Stimulated activated CD4-positive, alpha-beta T cell treated with anti-CD3 and anti-CD28 coated beads, Interleukin-15, amount 100 ng/mL, for 48 hours (primary cell): ENCODE measurements at places on chromosomes 1 and 21.

- no peak for DNase-seq
Measured at GRCh38 chr21:15706696-15707095, 23.1 kb upstream of the USP25 start.

GRCh38 chr1:54238353-54239034, 38.5 kb downstream of the MRPL37 start:
- DNase-seq: no peak

GRCh38 chr1:182270731-182271130, 120.9 kb downstream of the GLUL start:
- no peak for DNase-seq

DNA sequence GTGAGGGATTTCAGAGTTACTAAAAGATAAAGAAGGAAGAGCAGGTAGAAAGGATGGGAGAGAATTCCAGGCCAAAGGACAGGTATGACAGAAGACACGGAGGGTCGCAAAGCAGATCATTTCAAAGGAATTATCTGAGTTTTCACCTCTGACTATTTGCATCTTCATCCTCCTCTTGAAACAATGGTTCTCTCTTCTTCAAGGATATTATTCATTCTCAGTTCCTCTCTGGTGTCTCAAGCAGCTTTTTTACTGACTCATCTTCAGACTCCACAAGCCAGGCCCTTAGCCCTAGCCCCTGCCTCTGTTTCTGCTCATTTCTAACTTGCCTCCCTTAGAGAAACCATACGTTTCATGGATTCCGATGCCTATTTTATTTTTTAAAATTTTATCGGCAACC, 15.0 kb downstream of the DDX59 start:
- no peak for DNase-seq

DNA sequence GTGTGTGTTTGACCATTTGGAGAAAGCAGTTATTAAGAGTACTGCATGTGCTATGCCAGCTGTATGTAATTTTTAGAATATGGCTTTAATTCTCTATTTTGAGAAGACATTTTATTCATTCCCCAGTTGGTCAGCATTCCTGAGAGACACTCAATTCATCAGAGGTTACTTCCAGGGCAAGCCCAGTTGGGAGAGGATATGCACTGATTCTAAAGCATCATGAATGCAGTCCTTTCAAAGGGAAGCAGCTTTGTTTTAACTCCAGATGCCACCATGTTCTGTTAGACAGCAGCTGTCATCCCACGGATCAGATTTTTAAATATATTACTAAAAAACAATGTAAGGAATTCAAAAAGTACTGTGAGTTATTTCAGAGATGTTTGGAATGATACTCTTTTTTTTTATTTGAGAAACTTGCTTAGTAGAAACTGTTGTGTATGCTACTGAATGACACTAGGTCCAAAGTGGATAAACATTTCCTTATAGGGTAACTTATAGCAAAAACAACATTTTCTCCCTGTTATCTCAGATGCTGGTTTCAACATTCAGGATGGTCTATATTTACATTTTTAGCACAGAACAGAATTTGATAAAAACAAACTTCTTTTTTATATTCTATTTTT, 149.5 kb upstream of the B3GALT2 start:
- no peak for DNase-seq

- no peak for DNase-seq
Measured at GRCh38 chr1:164728719-164729118, 169.7 kb downstream of the PBX1 start.

- no peak for DNase-seq
Measured at GRCh38 chr1:12491656-12492055, 126.4 kb downstream of the DHRS3 start.

GRCh38 chr1:41950820-41951219, 32.1 kb upstream of the HIVEP3 start:
- DNase-seq: no peak

- DNase-seq: no peak
Measured at GRCh38 chr1:147177611-147178380, 5.5 kb upstream of the PRKAB2 start.

DNA sequence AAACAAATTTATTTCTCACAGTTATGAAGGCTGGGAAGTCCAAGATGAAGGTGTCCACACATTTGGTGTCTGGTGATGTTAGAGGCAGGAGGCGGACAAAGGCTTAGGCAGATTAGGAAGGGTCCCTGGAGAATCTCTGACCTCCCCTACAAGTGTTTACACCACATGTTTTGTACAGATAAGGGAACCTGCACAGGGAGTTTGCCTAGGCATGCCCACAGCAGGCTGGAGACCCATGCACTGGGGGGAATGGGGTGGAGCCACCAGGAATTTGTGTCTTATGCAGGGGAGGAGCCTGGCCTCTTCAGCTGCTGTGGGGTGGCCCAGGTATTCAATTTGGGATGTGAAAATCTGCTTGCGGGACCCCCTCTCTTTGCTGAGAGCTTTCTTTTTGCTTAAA, 131.3 kb downstream of the PATJ start:
- no peak for DNase-seq

- DNase-seq: no peak
Measured at GRCh38 chr1:158163000-158163947, 17.4 kb upstream of the CD1D start.

DNA sequence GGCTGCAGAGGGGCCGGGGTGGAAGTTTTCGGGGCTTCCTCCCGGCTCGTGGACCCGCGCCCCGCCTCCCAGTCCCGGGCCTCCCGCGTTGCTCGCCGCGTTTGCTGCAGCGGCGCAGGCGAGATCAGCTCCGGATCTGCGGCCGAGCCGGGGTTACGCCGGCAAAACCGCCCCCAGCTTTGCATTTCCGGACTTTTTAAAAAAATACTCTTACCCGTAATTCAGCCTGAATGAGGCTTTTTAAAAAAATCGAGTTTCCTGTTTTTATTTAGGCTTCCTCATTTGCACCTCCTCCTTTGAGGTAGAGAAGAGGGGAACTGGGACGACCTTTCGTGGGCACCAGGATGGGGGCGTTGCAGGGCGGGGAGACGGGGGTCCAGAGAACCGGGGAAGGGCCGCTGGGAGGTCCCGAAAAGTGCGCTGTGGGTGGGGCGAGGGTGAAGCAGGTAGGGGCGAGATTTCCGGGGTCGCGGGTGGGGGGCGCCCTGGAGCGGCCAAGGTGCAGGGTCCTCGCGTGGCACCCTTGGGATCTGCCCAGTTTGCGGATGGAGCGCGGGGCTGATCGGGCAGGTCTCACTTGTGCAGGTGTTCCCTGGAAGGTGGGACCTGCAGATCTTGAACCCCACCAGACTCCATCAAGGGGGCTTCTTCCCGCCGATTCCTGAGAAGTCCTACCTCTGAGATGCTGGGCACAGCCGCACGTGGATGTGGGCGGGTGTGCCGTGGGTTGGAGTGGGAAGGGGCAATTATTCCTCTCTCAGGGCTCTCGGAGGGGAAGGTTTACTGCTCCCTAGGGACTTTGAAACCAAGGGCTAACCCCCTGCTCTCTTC, 1.1 kb downstream of the PIK3CD start:
- DNase-seq: peak; percentile 28

GRCh38 chr1:17135530-17135929, 16.3 kb upstream of the PADI2 start:
- DNase-seq: no peak

DNA sequence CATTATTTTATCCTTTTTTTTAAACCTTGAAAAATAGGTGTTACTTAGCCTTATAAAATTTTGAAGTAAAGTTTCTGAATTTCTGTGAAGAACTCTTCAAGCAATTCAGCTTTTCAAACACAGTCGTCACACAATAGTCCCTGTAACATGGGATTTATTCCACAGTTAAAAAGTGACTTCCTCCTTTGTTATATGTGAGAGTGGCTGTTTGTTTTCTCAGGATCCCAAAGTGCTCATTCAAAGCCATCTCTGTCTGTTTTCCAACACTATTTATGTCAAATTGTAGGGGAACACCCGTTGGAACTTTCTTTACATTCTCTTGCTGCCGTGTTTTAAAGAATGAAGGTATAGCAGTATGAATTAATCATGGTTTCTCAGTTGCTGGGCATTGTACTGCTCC, 80.8 kb upstream of the GPR52 start:
- DNase-seq: no peak
